NCI-H2227 treated with DMSO at 0.1 percent for 48 hours (cell line): ENCODE measurements at places on chromosomes 13 and 19.

- DNase-seq: no peak
These were observed 7.8 kb downstream of the SHANK1 start for GRCh38 chr19:50711805-50712204.

- DNase-seq: no peak
These were observed 64.8 kb upstream of the GPR183 start for GRCh38 chr13:99371956-99372355.

DNA sequence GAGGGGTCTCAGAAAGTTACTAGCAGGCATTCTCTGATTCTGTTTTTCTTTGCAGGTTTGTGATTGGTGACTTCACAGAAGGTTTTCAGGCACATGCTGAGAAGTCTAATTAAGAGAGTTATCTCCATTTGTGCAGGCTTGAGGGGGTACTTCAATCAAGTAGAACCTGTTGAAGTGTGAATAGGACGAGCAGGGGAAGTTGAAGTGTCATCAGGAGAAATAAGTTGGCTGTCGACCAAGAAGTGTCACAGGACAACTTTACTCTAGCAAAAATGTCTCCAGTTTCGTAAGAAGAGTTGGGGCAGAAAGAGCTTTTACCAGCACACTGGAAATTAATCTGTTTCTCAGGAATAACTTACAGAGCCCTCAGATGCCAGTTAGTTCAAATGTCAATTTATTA lies 576.5 kb upstream of the SLITRK5 start:
- DNase-seq: no peak

DNA sequence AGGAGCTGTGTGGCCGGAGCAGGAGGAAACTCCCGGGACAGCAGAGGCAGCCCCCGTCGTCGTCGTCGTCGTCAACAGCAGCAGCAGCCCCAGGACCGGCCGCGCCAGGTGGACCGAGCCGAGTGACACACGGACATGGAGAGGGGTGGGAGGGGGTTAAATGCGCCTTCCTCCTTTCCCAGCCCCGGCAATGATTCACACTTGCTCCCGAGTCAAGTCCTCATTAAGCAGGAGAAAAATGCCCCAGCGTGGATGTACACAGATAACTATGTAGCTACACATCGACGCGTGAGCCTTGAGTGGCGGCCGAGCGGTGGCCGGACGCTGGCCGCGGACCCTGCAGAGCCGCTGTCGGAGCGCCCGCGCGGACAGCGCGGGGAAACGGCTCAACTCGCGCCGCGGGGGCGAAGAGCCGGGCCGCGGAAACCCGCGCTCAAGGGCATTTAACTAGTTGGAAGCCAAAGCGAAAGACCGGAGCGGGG lies 645 bp downstream of the UBL3 start:
- DNase-seq: no peak

DNA sequence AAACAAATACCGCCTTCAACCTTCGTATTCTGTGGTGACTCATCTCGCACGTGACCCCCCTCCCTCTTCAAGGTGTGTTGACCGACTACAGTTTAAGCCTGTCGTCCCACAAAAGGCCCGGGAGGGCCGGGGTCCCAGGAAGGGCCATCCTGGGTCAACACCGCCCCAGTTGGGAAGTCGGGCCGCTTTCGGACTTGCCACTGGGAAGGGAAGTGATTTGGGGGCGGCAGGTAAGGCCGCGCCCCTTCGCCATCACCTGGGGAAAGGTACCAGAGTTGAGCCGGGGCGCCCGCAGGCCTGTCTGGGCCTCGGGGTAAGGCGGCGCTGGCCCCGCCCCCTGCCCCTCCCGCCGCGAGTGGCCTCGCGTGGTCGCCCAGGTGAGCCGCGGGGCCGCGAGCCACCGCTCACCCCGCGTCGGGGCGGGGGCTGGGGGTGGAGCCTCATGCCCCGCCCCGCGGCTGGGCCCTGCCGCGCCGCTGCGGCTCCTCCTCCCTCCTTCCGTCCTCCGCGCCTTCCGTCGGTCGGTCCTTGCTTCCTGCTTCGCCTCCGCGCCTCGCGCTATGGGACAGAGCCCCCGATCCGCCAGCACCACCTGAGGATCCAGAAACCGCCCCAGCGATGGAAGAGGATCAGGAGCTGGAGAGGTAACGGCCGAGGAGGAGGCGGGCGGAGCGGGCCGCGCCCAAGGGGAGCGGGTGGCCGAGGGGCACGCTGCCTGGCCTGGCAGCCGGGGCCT lies at the start of gene POLR1D:
Gene POLR1D, plus strand, starts transcription at position 527 of the 736 bp plus-strand sequence. Its CDS starts 92 bp downstream, at position 619.
- DNase-seq: peak; percentile 35

GRCh38 chr19:50050406-50051227 lies 24.8 kb downstream of the ZNF473 start:
- DNase-seq: peak; percentile 75

- DNase-seq: no peak
These were observed 93.4 kb downstream of the ABCC4 start for GRCh38 chr13:95207769-95208366.

DNA sequence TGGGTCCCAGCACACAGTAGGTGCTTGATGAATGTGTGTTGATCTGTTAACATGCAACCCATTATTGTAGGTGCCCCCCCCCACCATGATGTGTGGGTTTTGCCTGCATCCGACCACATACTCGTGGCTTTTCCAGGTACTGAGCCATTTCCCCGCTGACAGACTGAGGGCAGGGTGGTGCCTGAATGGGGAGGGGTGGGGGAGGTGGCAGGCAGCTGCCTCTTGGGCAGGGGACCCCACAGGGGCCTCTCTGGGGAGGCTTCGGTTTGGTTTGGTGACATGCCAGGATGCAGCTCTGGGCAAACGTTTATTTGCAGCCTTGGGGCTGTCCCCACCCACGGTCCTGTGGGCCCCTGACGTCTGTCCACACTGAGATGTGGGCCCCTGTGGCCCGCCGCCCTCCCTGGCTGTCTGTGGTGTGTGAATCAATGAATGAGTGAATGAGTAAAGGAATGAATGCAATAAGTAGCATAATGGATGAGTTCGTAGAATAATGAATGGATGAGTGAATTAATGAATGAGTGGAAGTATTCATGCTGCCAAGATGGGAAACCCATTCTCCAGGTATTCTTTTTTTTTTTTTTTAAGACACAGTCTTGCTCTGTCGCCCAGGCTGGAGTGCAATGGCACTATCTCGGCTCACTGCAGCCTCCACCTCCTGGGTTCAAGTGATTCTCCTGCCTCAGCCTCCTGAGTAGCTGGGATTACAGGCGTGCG lies 9.0 kb upstream of the JUND start:
- DNase-seq: no peak

DNA sequence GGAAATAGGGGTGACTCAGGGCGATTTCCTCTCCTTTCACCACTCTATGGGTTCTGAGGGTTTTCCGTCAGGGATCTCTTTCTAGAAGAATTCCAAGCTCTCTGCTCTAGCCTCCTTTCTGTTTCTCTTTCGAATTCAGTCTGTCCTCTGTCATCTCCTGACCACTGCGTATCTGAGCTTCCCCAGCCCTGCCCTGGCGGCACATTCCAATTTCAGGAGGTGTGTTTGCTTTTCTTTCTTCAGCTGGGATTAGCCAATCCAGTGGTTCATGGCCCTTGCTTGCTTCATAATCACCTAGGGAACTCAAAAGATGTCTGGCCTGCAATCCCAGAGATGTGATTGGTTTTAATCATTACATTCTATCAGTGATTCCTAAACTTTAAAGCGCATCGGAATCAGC lies 9.4 kb downstream of the IFNL2 start:
- no peak for DNase-seq

GRCh38 chr19:35265126-35265899 lies 3.4 kb upstream of the USF2 start:
- no peak for DNase-seq

DNA sequence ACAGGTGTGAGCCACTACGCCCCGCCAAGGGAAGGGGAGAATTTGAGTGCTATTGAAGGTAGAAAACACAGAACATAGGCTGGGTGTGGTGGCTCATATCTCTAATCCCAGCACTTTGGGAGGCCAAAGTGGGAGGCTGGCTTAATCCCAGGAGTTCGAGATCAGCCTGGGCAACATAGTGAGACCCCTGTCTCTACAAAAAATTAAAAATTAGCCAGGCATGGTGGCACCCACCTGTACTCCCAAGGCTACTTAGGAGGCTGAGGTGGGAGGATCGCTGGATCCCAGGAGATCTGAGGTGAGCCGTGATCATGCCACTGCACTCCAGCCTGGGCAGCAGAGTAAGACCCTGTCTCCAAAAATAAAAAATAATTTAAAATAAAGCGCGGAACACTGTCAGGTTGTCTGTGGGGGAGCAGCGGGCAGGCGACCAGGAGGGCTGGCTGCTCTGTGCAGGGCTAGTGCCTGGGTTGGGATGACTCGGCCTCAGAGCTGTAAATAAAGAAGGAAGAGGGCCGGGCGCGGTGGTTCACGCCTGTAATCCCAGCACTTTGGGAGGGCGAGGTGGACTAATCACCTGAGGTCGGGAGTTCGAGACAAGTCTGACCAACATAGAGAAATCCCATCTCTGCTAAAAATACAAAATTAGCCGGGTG lies 41.0 kb downstream of the LTBP4 start:
- no peak for DNase-seq

DNA sequence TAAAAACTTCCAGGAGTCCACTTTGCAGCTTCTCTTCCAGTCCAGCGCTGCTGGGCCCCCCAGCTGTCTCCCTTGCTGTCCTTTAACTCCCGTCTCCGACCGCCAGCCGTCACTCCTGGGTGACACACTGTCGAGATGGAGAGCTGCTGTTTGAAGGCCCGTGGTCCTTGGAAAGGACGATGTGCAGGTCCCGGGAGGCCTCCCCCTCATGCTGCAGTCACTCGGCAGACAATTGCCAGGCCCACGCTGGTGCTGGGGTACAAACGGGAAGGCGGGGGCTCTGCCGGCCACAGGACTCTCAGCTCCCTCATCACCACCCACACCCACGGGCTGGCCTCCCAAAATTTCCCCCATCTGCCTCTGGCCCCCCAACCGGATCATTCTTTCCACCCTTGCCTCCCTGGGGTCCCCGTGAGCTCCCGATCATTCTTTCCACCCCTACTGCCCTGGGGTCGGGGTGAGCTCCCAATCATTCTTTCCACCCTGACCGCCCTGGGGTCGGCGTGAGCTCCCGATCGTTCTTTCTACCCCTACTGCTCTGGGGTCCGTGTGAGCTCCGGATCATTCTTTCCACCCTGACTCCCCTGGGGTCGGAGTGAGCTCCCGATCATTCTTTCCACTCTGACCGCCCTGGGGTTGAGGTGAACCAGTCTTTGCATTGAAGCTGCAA lies 16.0 kb upstream of the ZNF554 start:
- DNase-seq: no peak

- DNase-seq: no peak
These were observed 84.6 kb upstream of the MTIF3 start for GRCh38 chr13:27534981-27535380.

GRCh38 chr13:27826379-27827353 lies 34.4 kb downstream of the GSX1 start:
- peak; percentile 72 for DNase-seq

- no peak for DNase-seq
These were observed 3.8 kb upstream of the SLC8A2 start for GRCh38 chr19:47475465-47475864.

DNA sequence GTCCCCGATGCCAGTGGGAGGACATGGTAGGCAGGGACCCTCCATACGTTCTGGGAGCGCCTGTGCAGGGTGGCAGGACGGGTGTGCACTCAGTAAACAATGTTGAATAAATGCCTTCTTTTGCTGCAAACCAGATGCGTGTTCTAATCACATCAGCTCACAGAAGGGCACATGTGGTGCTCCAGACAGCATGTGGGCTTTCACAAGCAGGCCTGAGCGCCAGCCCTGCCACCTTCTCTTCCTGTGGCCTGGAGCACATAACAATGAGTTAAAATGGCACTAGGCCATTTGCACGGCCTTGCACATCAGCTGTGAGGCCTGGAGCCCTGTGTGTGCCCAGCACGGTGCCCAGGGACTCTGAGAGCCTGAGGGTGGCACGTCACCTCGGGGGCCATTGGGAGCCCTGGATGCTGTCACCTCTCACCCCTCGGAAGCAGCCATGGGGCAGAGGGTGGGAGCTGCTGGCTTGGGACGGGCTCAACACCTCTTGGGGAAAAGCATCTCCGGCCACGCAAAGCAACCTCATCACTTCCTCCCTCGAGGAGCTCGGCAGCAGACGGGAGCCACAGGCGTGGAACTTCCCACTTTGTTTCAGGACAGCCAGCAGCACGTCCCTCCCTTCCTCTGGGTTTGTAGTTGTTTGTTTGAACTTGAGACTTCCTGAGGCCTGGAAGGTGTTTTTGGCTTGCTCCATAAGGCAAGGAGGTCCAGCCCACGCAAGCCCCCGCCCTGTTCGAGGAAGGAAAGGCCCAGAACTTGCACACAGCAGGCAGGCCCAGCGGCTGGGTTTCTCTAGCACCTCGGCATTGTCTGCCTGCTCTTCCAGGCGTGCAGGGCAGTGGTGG lies 9.8 kb downstream of the MCF2L start:
- no peak for DNase-seq

DNA sequence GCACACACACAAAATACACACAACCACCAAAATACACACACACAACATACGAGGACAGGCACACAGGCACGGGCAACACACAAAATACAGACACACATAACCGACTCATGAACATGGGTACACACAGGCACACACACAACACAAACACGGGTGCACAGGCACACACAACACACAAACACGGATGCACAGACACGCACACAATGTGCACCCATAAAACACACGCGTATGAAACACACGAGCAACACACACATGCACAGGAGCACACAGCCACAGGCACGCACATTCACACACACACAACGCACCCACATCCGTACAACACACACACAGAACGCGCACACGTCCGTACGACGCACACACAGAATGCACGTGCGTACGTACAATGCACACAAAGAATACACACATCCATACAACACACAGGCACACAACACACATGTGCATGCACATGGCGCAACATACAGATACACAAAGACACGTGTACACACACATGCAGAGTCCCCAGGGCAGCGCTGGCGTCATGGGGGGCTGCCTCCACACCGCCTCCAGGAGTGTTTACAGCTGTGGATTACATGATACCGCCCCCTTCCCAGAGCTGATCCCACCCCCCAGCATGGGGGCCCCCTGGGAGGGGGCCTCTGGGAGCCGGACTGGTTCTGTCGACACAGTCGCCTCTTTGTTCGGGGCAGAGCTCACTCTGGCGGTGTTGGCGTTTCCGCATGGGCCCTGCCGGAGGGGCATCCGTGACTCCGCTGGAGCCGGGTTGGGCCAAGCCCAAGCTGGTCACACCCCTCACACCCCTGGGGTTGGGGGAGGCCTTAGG lies 2.9 kb downstream of the SBNO2 start:
- DNase-seq: no peak

GRCh38 chr19:16377521-16377920 lies 52.9 kb downstream of the KLF2 start:
- no peak for DNase-seq

DNA sequence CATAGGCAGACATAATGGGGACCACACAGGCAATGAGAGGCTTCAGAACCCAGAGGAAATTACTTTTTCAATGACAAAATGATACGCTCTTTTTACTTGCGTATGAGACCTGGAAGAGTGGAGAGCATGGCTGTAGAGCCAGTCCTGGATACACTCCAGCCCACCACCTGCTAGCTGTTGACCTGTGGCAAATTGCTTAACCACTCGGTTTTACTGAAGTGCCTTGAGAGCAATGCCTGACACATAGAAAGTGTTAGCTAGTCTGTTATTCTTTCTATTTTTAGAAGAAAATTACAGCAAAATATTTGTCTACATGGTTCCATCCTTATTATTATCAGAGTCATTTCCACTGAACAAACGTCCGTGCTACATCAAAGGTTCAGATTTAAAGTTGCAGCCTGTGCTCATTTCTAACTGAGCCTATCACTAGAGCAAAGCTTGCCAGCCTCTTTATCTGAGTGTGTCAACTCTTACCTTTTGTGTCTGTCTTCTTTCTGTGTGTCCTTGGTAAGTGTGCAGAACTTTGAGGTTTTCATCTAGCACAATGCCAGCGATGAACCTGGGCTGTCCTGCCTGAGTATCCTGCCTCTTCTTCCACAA lies 9.6 kb upstream of the GPR183 start:
- peak; percentile 88 for DNase-seq

- DNase-seq: peak; percentile 32
These were observed 24.6 kb upstream of the ZNF846 start for GRCh38 chr19:9793071-9793591.
